A549 treated with CORT108297 at 1 μM for 4 hours (cell line): ENCODE measurements at places on chromosomes 11 and 22. TPM values are rescaled to one million over a fixed set of nuclear protein-coding genes. Genes with fewer than 3 reads are reported as not detected.

GGTLC2 gene
- not detected in 5 replicates for total RNA-seq

SLC22A6 gene
- not detected in 5 replicates for total RNA-seq

CACNA1I gene
- 0.02 to 0.07 TPM (median 0.03 TPM) in 5 replicates for total RNA-seq

TMEM191C gene
- total RNA-seq: 0.65 to 2.0 TPM (median 1.4 TPM) in 5 replicates

C11orf87 gene
- total RNA-seq: 0.01 to 0.02 TPM (median 0.02 TPM) in 4 of 5 replicates, not detected in the other

PRR33 gene
- not detected in 5 replicates for total RNA-seq

UBQLN3 gene
- total RNA-seq: not detected in 5 replicates

SPA17 gene
- 17.3 to 31.0 TPM (median 17.9 TPM) in 5 replicates for total RNA-seq

SERPIND1 gene
- total RNA-seq: 0.05 to 0.08 TPM in 2 of 5 replicates, not detected in the others

CCDC81 gene
- total RNA-seq: 0.18 to 0.38 TPM (median 0.23 TPM) in 5 replicates

RAG1 gene
- 0.09 to 0.64 TPM (median 0.32 TPM) in 5 replicates for total RNA-seq

LRRC56 gene
- 0.45 to 0.93 TPM (median 0.75 TPM) in 5 replicates for total RNA-seq
